ENCODE measurements at places on chromosomes 2 and 18.

DNA sequence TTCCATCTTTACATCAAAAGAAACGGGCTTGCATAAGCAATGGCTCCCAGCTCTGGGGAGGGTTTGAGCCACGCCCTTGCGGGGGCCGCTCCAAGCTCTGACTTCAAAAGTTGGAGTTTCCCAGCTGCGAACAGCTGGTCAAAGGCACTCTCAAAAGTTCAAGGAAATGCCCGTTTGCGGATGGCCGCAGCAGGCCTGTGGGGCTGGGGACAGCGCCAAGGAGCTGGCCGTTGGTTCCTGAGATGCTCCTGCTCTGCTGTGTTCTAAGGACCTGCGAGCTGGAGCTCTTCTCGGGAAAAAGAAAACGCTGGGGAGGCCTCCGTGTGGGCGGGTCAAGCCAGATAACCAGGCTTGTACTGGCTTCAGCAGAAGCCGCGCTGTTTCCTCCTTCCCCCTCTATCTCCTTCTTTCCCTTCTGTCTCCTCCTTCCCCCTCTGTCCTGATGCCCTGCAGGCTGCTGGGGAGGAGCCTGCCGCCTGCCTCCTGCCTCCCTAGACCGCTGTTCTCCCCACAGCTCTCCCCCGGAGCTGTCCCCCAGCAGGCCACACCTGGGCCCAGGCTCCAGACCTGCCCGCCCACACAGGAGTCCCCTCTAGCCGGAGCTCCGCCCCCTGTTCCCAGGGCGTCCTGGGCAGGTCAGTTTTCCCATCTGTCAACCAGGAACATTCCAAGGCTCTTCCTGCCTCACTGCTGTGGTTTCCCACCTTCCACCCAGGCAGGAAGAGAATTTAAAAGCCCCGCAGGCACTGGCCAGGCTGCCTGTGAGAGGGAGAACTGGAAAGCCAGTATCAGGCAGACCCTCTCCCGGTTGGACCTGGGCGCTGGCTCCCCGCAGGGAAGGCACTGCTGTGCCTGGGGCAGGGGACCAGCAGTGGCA, 14.1 kb downstream of the KLF11 start:
- peak; percentile 90 for DNase-seq

DNA sequence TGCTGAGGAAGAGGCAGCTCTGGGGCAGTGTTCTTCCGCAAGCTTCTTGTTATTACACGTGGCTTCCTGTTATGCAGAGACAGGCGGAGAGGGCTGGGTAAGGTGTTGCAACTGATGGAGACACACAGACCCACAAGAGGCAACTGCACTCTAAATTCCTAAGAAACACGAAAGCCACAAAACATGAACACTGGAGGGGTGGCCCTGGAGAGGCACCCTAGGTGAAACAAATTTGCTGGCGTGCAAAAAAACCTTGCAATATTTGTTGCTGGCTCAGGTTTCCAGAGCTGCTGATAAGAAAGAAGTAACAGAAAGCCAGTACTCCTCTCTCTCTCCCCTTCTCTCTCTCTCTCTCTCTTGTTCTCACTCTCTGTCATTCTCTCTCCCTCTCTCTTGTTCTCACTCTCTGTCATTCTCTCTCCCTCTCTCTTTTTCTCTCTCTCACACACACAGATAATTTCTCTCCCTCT, 31.8 kb downstream of the ARHGAP25 start:
- DNase-seq, result peak; percentile 77

- no peak for DNase-seq
Measured at GRCh38 chr2:204074456-204074855, 137.9 kb downstream of the ICOS start.

DNA sequence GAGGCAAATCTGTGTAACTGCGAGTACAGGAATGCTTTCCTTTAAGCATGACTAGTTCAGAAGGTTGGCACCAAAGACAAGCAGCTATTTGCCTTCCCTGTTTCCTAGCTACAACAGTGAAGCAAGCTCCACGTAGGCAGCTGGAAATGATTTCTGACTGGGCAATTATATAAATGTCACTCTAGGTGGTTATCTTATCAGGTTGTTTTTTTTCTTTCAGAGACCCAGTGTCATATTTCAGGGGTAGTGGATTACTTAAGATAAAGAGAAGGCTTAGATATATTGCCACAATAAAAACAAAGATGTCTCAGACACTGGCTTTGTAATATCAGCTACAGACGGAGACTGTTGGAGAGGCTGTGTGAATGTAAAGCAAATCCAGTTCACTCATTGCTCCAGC, 748.9 kb upstream of the NXPH2 start:
- DNase-seq, result no peak

GRCh38 chr2:96826546-96827278, 10.6 kb downstream of the CNNM3 start:
- DNase-seq, result peak; percentile 45

DNA sequence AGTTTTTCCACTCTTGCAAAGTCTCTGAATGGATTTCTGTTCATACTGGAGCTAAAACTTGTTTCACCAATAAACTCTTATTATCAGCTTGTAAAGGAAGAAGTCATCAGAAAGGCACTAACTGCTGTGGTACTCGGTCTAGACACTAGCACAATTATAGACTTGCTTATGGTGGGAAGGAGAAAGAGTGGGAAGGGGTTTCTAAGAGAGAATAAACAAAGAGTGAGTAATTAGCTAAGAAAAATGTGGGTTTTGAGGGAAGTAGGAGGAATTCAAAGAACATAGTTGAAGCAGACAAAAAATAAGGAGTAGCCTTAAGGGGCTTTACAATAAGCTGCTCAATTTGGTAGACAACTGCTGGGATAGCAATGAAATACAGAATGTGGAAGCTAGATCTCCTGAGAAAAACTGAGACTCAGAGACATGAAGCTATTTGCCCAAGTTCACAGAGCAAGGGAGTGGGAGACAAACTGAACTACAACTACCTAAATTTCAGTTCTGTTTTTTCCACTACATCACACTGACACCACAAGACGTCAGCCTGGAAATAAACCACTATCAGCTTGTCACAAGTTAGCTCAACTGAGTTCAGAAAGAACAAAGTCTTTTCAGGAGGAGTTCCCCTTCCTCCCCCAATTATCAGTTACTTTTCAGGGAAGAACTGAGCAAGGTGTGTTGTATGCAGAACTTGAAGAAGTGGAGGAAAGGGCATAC, 59.7 kb downstream of the MAP4K3 start:
- no peak for DNase-seq

GRCh38 chr2:46164529-46165301, 132.5 kb upstream of the EPAS1 start:
- DNase-seq, result peak; percentile 90

DNA sequence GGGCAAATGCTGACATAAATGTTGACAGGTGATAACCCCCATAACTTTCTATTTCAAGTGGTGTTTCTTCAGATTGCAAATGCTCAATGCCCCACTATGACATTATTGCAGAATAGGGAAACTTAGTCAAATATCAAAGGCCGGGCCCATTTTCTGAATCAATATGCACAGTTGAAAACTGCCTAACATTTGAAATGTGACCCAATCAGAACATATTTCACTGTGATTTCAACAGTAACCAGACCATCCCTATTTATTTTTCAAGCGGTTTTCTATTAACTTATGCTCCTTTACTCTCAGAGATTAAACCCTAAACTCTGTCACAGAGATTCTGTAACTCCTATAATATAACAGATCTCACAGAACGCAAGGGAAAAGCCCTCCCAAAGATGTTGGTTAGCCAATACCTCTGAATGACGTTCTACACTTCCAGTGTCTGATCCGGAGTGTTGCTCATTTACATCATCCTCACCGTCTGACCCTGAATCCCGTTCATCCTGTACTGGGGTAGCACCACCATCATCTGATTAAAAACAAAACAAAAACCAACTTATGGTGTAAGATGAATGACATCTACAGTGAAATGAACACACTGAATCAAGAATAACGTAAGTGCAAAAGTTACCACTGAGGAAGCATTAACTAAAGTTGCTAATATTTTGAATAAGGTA, 2.9 kb downstream of the IWS1 start:
- no peak for DNase-seq

GRCh38 chr2:212936572-212936971, 214.8 kb downstream of the IKZF2 start:
- DNase-seq, result no peak

DNA sequence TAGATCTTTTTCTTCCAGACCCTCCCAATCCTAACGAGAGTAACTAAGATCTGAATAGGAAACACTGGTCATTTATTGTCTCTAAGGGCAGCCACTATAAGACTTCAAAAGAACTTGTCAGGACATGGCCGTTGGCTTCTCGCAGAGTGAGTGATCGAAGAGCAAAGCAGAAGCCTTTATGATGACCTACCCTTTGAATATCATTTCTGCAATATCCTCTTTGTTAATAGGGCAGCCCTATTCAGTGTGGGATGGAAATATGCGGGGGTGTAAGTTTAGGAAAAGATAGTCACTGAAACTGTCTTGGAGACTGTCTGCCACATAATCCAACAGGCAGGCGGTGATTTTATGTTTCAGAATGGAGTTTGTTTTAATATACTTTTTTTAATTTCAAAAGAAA, 70.9 kb downstream of the FBXO36 start:
- no peak for DNase-seq

DNA sequence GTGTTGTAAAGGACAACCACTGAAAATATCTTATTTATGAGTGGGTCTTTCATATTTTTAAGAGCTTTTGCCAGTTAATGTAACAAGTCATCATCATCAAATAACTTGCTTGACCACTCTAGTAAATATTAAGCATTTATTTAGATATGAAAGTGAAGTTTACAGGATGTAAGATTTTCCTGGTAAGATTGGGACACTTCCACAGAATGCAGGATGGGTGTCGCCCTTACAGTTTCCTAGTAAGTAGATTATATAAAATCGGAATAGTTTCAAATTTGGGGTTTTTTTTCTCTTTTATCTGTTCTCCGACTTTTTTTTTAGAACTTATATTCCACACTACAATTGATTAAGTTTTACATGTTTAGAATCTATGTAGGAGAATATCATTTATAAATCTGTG, 14.8 kb upstream of the SLC40A1 start:
- no peak for DNase-seq

GRCh38 chr2:219297766-219298456, 11.3 kb downstream of the PTPRN start:
- DNase-seq, result no peak

GRCh38 chr18:5238371-5238976, 41.4 kb upstream of the AKAIN1 start:
- peak; percentile 69 for DNase-seq

- DNase-seq, result no peak
Measured at GRCh38 chr2:109421101-109421500, 192.7 kb downstream of the SEPTIN10 start.

- no peak for DNase-seq
Measured at GRCh38 chr18:37397814-37398213, 167.8 kb downstream of the CELF4 start.

GRCh38 chr2:68292108-68292710, 27.5 kb downstream of the CNRIP1 start:
- no peak for DNase-seq

DNA sequence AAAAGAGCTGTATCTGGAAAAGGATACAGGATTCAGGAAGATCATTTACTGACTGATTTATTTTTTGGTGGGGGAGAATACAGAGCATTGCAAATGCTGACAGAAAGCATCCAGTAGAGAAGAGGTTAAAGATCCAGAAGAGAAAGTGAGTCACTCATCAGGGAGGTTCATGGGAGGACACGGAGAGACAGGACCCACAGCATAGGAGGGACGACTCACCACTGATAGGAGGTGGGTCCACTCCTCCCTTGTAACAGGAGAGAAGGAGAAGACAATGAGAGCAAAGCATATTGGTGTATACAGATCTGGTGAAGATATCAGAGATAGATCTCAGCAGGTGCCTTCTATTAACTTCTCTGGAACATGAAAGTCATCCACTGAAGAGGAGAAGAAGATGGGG, 142.4 kb upstream of the AQP4 start:
- DNase-seq, result no peak

GRCh38 chr2:149042881-149043280, 4.4 kb downstream of the LYPD6B start:
- no peak for DNase-seq

DNA sequence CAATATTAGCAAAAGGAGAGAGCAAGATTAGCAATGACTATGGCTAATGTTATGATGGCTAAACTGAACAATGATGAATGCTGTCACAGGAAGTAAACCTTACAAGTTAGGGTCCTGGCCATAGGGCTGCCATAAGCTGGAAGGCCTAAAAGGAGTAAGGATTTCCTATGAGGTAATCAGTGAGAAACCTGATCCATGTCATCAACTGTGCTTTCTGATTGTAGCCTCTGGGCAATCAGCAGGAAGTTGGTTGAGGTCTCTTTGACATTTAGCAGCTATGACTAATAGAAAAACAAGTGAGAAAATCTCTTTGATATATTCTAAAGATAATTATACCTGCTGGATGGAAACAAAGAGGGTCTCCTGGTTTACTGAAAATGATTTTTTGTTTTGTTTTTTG, 193.0 kb downstream of the RAB3GAP1 start:
- no peak for DNase-seq

GRCh38 chr2:129849559-129850160, 129.8 kb upstream of the RAB6C start:
- no peak for DNase-seq

- no peak for DNase-seq
Measured at GRCh38 chr2:165462443-165462842, 7.1 kb upstream of the CSRNP3 start.

DNA sequence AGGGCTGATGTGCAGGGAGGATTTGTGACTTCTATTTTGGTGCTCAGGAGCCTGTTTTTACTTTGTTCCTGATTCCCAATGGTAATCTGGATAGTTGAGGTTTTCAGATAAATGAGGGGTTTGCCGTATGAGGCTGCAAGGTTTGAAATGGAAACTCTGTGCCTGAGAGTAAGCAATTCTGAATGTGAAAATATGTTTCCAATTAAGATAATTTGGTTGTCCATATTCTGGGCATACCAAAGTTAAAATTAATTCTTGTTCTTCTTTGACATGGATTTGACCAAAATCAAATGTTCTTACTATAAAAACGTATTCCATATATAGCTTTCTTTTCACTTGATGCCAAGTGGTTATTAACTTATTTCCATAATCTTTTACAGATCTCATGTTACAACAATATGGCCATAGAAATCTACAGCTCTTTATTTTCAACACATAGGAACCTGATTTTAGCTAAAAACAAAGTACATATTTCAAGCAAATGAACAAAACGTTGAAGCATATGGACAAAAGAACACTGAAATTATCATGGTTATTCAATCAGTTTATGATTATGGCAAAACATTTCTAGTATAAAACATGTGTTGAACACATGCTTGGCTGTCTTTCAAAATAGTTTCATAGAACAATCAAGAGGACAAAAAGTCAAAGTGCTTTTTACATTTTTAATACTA, 63.4 kb upstream of the ARHGAP28 start:
- DNase-seq, result no peak

- no peak for DNase-seq
Measured at GRCh38 chr2:172863341-172863740, 127.7 kb downstream of the RAPGEF4 start.

- DNase-seq, result no peak
Measured at GRCh38 chr2:102619414-102620319, at the start of gene SLC9A2. SLC9A2 (plus strand) TSS chr2:102619553; CDS start chr2:102619849, 296 bp downstream.
